Aortic smooth muscle cell (primary cell): ENCODE measurements at places on chromosomes 6 and 20. TPM values are rescaled to one million over a fixed set of nuclear protein-coding genes. Genes with fewer than 3 reads are reported as not detected.

The NRSN2 gene
- total RNA-seq: 13.3 and 15.9 TPM in 2 replicates

The GRM1 gene
- 0.06 and 0.13 TPM in 2 replicates for total RNA-seq

The SLC22A3 gene
- total RNA-seq: 0.92 and 3.4 TPM in 2 replicates

The CNKSR3 gene
- total RNA-seq: 6.7 and 15.5 TPM in 2 replicates

The CLVS2 gene
- total RNA-seq: not detected in 2 replicates

The CDYL gene
- 19.8 and 33.9 TPM in 2 replicates for total RNA-seq

The PGC gene
- total RNA-seq: not detected in 2 replicates

The GABRR1 gene
- not detected in 2 replicates for total RNA-seq

The CPNE1 gene
- 129 and 146 TPM in 2 replicates for total RNA-seq

The WFDC10B gene
- not detected in 2 replicates for total RNA-seq
